Hippocampal formation (tissue), 2 donors: ENCODE measurements at places on chromosomes 12 and 14.
A peak's percentile ranks its signal among the peaks of the same experiment; 100 is the strongest.

GRCh38 chr12:75481013-75481705, 604 bp downstream of the GLIPR1 start:
- peak; percentile 20 for DNase-seq

GRCh38 chr12:1403417-1403816, 191.0 kb downstream of the FBXL14 start:
- no peak for DNase-seq

DNA sequence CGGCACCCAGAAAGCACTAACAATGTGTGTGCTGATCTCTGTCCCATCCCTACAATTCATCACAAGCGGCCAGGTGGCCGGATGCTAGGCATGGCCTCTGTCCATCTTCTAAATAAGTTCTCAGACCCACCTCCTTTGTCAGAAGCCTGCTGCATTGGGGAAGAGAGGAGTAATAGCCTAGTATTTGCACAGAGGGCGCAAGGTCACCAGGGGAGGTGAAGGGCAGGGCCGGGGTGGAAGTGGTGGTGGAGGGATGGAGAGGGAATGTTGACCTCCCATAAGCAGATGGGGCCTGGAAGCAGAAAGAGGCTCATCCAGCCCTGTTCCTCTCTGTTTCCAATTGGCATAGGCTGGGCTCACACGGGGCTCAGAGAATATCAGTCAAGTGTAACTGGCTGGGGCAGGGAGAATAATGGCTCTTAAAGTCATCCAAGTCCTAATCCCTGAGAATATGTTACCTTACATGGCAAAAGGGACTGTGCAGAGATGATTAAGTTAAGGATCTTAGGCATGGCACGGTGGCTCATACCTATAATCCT, 6.9 kb downstream of the RILPL1 start:
- DNase-seq: no peak

DNA sequence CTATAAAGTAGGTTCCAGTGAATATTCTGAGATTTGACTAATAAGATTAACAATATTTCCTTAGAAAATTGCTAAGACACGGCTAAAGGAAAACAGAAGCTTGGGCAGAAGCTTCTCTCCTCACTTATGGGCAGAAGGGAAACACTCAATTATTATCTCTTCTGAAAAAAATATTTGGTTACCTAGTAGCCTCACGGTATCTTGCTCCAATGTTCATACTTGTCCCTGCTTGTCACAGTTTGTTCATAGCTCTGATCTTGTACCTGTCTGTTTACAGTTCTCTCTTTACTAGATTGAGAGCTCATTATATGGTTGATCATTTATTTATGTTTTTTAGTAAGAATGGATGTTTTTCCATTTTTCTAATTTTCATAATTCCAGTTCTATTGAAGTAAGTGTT, 458.0 kb upstream of the ATP2B1 start:
- DNase-seq: no peak

DNA sequence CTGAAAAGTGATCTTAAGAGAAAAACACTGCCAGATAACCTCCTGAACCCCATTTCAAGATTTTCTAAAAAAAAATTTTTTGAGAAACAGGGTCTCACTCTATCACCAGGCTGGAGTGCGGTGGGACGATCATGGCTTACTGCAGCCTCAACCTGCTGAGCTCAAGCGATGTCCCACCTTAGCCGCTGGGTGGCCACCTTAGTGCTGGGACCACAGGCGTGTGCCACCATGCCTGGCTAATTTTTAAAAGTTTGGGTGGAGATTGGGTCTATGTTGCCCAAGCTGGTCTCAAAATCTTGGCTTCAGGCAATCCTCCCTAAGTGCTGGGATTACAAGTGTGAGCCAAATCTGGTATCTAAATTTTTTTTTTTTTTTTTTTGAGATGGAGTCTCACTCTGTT, 3.4 kb downstream of the PNMA1 start:
- DNase-seq: no peak

DNA sequence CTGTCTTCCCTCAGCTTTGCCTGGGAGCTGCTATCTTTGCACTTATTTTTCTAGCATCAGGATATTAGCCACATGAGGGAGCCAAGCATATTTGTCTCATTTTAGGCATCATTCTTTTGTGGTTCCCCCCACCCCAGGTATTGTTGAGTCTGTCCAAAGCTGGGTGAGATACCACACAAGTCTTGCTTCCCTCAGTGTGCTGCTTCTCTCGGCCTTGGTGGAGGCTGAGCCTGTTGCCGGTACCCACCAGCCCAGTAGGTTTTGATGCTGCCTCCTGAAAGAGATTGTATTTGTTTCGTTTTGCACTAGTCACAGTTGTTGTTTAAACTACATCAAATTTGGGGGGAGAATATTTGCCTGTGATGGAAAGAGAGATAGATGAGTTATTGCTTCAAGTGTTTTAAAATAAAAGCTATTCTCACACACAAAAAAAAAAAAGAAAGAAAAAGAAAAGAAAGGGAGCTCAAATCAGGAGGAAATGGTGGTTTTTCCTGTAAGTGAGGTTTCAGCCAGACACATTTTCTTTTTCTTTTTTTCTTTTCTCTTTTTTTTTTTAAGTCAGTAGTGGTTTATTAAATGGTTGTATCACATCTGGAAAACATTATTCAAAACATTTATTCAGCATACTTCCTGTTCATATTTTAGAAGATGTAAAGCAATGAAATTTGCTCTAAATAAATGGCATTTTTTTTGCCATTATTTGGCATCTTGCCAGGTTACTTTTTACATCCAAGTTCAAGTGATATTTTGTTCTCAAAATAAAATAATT, 58.5 kb downstream of the SLC4A8 start:
- no peak for DNase-seq

GRCh38 chr14:74045522-74045921, 26.4 kb downstream of the BBOF1 start:
- no peak for DNase-seq

DNA sequence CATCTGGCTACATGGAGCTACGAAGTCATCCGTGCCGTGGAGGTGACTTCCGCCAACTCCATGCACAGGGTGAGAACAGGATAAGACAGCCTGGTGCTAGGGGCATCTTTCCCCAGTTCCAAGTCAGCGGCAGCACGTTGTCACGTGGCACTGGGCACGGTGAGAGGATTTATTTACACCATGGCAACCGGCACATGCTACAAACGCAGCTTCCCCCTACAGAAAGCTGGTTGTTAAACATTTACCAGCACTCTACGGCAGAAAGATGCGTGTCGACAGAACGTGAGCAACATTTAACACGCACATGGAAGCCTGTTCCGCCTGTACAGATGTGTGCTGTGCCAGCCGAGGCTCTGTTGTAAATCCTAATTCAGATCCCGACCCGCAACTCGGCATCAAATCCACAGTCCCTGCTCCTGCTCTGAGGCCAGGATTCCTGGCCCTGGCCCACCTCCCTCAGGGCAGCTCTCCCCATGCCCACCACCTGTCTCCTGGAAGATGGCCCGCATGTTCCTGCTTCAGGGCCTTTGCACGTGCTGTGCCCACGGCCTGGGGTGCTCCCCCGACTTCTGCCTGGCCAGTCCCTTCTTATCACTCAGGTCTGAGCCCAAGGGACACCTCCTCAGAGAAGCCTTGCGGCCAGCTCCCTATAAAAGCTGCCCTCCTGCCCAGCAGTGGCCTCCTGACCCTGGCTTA, 114.1 kb downstream of the RFLNA start:
- no peak for DNase-seq
